ENCODE measurements at places on chromosomes 1 and 21. TPM values are rescaled to one million over a fixed set of nuclear protein-coding genes. Genes with fewer than 3 reads are reported as not detected.

GRCh38 chr1:24226749-24227148 is 39.7 kb upstream of the IFNLR1 start:
- H3K4me3 ChIP-seq = no peak overlapping the region
- no peaks in the 10 kb centered on the region for H3K27me3 ChIP-seq
- no peaks in the 10 kb centered on the region for H3K36me3 ChIP-seq
- no peak overlapping the region for H3K27ac ChIP-seq
- no peaks in the 10 kb centered on the region for H3K4me1 ChIP-seq
- no peak for DNase-seq

DNA sequence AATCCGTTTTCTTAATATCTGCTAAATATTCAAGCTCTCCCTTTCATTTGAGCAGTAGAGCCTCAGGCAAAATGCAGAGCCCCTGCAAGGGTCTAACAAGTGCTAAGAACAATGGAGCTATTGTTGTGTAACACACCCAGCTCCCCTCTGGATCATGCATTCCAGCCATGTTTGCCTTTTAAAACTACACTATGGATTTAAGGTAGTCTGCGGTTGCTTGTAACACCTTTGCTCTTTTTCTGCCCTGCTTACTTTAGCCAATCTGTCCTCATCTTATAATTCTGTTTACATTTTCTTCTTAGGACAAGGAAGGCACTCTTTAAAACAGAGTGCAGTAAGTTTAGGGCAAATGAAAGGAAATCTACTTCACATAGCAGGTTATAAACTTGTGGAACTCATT is 60.0 kb upstream of the C1orf105 start:
- H3K4me1 ChIP-seq = peaks cover 29% of the 10 kb centered on the region
- H3K27ac ChIP-seq = no peak overlapping the region
- H3K27me3 ChIP-seq = no peaks in the 10 kb centered on the region
- H3K4me3 ChIP-seq = no peak overlapping the region
- no peak for DNase-seq

DNA sequence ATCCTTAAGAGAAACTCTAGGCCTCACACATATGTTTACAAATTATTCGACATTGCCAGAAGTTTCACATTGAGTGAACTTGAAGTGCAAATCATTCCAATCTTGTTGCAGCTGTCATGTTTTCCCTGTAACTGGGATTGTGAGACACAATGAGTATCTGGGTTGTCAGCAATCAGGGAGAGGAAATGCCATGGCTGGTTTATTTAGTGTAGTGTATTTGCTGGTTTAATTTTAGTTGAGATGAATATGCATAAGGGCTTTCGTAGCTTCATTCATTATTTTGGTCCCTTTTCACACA is 54.2 kb upstream of the USP1 start:
- H3K36me3 ChIP-seq = no peaks in the 10 kb centered on the region
- DNase-seq = no peak
- H3K4me1 ChIP-seq = no peaks in the 10 kb centered on the region
- no peak overlapping the region for H3K4me3 ChIP-seq

- H3K27ac ChIP-seq = no peak overlapping the region
- no peaks in the 10 kb centered on the region for H3K36me3 ChIP-seq
- H3K27me3 ChIP-seq = no peaks in the 10 kb centered on the region
- no peak overlapping the region for H3K4me3 ChIP-seq
Observed at GRCh38 chr1:27006683-27007082, 6.0 kb downstream of the TENT5B start.

- H3K36me3 ChIP-seq = no peaks in the 10 kb centered on the region
- H3K4me3 ChIP-seq = no peak overlapping the region
- no peak for DNase-seq
- no peaks in the 10 kb centered on the region for H3K27me3 ChIP-seq
Observed at GRCh38 chr1:101732261-101732660, 264.5 kb downstream of the OLFM3 start.

DNA sequence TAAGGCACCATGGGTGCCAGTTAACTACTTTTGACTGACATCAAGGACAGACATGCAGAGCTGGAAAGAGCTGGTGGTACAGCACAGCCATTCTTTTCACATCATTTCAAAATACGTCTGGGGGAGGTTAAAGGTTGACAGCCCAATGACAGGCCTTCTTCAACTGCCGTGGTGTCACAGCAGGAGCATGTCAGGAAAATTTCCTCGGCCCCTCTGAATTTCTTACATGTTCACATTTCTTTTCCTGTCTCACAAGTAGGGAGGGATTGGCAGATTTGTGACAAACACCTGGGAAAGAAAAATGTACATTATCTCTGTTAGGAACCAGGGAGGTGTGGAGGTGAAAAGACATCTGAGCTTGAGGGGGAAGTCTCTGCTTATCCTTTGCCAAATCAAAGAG is 279.1 kb downstream of the SPATA17 start:
- no peaks in the 10 kb centered on the region for H3K27me3 ChIP-seq
- H3K4me1 ChIP-seq = no peaks in the 10 kb centered on the region
- no peak for DNase-seq
- H3K36me3 ChIP-seq = no peaks in the 10 kb centered on the region

DNA sequence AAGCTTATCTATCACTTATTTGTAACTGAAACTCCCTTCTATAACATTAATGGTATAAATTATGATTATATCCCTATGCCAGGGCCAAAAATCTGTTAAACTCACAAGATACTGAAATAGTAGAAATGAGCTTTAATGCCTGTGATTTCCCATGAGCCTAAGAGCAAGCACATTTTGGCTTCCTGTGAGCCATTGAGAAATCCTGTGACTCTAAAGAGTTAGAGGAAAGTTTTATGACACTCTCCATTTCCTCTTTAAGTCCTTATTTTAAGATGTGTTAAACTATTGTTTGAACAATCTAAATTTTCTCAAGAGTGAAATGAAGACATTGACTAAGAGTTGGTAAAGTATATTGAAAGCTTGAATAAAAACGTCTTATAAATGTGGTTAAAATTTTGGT is 45.6 kb downstream of the SUCO start:
- H3K27me3 ChIP-seq = no peaks in the 10 kb centered on the region
- peaks cover 25% of the 10 kb centered on the region for H3K36me3 ChIP-seq
- no peak overlapping the region for H3K4me3 ChIP-seq
- H3K27ac ChIP-seq = no peak overlapping the region
- H3K4me1 ChIP-seq = no peaks in the 10 kb centered on the region

DNA sequence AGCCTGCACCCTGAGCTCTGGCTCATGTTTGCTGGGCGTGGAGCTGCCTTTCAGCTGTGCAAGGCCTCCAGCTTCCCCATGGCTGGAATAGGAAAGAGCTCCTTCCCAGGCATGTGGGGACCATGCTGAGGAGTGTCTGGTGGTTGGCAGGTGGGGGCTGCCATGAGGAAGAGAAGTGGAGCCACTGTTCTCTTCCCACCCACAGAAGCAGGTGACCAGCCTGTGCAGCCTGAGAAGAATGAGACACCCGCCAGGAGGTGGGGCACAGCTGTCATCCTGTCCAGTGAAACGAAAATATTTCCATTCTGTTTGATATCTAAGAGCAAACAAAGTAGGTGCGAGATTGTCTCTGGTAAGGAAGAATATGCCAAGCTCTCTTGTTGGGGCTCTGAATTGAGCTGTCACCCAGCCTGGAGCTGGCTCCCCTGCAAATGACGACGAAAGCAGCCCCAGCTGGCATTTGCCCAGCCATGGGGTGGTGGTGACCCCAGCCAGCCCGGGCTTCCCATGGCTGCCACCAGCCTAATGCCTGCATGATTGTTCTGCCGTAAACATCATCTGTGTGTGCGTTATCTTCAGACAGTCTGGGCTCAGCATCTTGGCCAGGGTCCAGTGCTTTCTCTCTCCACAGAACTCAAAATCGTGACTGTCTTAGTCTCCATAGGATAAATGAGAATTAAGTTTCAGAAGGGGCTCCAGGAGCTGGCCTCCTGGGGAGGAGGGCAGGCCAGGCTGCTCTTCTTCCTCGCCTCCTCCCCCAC is 429.8 kb upstream of the VAMP3 start:
- H3K27ac ChIP-seq = no peak overlapping the region
- H3K27me3 ChIP-seq = no peaks in the 10 kb centered on the region
- H3K36me3 ChIP-seq = no peaks in the 10 kb centered on the region

GRCh38 chr21:39661121-39661520 is 48.4 kb downstream of the B3GALT5 start:
- no peaks in the 10 kb centered on the region for H3K27me3 ChIP-seq
- H3K4me3 ChIP-seq = no peak overlapping the region

DNA sequence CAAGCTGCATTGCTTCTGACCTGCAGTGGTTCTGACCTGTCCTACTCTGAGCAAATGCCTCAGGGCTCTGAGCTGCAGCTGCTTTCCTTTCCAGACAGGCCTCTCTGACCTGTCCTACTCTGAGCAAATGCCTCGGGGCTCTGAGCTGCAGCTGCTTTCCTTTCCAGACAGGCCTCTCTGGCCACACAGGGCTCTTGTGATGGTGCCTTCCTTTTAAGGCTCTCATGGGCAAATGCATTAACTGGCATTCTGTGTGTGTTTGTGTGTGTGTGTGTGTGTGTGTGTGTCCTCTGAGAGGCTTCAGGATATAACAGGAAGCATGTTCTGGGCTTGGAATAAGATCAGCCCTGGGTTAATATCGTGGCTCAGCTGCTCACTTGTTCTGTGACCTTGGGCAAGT is 131.3 kb downstream of the NTPCR start:
- no peak overlapping the region for H3K4me3 ChIP-seq
- DNase-seq = no peak
- H3K36me3 ChIP-seq = no peaks in the 10 kb centered on the region
- no peaks in the 10 kb centered on the region for H3K27me3 ChIP-seq

- no peak overlapping the region for H3K27ac ChIP-seq
- no peak for DNase-seq
- H3K4me1 ChIP-seq = no peaks in the 10 kb centered on the region
- H3K27me3 ChIP-seq = no peaks in the 10 kb centered on the region
Observed at GRCh38 chr1:116257836-116258235, 115.2 kb upstream of the ATP1A1 start.

GRCh38 chr1:235867903-235868469 is 1.3 kb upstream of the LYST start:
- H3K27ac ChIP-seq = peak overlapping the region; percentile 97
- H3K36me3 ChIP-seq = no peaks in the 10 kb centered on the region
- H3K27me3 ChIP-seq = no peaks in the 10 kb centered on the region
- no peak overlapping the region for H3K4me3 ChIP-seq
- DNase-seq = no peak
- peaks cover 11% of the 10 kb centered on the region for H3K4me1 ChIP-seq

The ADAMTS5 gene
- total RNA-seq = 18.2 TPM

The SH2D1B gene
- total RNA-seq = not detected

Data from tibial nerve (tissue), 4 donors.